ENCODE measurements at places on chromosomes 4 and X.

GRCh38 chr4:168685136-168685809 is 188.4 kb downstream of the PALLD start:
- DNase-seq = no peak

DNA sequence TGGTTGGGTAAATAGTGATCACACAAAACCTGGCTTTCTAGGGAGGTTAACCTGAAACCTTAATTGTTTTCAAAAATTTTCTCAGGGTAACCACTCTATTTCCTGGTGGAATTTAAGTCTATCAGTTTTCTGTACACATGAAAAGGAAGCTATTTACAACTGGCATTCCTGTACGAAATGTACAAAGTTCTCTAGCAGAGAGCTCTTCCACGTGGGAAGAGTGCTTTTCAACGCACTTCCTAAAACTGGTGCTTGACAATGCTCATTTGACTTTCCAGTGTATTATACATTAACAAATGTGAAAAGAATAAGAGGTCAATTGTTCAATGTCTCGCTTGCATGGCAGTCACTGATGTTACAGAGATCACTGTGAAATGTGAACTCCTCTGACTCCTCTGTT is 2.8 kb upstream of the SOD3 start:
- no peak for DNase-seq

- no peak for DNase-seq
These were observed 200.0 kb upstream of the MAD2L1 start for GRCh38 chr4:120266602-120267001.

- DNase-seq = no peak
These were observed 65.5 kb upstream of the FHDC1 start for GRCh38 chr4:152870606-152871005.

GRCh38 chrX:18406531-18407266 is 18.7 kb upstream of the CDKL5 start:
- DNase-seq = no peak

- no peak for DNase-seq
These were observed 146.7 kb downstream of the TBL1X start for GRCh38 chrX:9611436-9612145.

DNA sequence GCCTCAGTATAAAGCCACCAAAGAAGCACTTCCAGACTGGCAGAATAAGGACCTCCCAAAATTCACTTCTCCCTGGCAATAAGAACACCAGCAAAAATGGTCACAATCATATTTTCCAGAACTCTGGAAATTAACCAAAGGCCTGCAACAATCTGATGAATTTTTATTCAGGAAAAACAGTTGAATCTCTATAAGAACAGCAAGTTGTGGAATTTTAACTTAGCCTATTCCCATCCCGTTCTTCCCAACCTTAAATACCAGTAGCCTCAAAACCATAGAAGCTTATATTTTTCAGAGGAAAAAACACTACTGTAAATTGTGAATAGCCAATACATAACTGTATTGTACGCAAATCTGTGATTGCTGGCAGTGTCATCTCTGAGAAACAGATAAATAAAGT is 67.9 kb downstream of the COL25A1 start:
- DNase-seq = no peak

DNA sequence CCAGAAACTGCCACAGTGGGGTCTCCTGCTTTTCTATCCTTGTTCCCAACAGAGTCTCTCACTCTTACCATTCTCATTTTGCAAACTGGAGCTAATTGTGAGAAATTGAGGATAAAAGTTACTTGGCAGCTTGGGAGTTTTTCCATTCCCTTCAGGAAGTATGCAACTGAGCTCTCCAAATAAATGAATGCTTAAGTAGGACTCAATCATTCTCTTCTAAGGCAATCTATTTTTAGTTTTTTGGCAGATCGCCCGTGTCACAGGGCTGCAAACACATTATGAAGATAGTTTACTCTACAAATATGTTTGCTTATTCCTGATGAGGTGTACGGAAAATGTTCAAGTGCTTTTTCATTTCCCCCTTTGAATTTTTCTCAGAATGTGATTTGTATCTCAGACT is 5.3 kb downstream of the ASB11 start:
- DNase-seq = no peak

DNA sequence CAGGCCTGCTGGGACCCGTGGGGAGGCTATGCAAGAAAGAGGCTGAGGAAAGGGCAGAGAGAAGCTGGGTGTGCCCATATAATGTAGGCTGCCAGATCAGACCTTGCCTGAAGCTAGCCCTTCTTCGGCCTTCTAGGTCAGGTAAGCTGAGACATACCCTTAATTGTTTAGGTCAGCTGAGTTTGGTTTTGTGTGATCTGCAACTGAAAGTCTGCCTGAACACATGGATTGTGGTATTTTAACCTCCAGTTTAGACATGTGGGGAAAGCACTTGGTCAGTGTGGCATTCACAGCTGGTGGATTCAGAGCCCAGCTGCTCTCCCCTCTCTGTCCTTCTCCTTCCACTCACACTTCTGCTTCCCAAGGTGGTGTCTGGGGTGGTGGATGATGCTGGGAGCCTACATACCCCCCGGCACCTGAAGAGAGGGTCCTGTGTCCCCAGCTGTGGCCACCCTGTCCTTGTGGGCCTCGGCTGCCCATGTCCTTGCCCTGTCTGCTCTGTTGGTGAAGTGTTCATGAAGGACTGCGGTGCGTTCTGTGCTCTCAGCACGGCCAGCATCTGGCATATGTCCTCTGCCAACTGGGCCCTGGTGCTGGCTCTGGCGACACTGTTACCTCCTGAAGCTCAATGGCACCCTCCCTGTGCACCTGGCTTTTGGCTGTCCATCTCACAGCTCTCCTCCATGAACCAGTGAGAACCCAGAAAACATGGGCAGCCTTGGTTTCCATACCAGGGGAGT is 82.1 kb downstream of the NAT8L start:
- DNase-seq = no peak

- no peak for DNase-seq
These were observed 50.2 kb upstream of the TADA2B start for GRCh38 chr4:6992728-6993677.

- DNase-seq = no peak
These were observed 740 bp upstream of the NPY2R start for GRCh38 chr4:155207534-155208257.

DNA sequence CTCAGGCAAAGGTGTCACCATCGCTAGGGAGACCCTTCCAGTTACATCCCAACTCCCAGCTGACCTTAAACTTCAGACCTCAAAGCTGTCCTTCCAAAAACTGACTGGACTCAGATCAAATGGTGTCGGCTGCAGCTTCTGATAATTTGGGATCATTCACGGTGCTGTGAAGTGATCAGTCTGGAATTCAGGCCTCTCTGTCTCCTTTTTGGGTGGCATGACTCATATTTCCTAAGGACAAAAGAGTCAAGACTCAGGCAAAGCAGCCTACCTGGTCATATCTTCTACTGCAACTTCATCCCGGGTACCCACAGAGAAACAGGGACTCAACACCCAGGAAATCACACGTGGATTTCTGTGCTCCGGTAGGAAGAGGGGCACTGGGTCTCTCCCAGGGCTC is 87.6 kb downstream of the SORCS2 start:
- DNase-seq = no peak
